Activated gamma-delta T cell treated with anti-CD3 and anti-CD28 coated beads, Interleukin-2, amount 50 U/mL, for 16 hours (primary cell): ENCODE measurements at places on chromosomes 1 and 21.

DNA sequence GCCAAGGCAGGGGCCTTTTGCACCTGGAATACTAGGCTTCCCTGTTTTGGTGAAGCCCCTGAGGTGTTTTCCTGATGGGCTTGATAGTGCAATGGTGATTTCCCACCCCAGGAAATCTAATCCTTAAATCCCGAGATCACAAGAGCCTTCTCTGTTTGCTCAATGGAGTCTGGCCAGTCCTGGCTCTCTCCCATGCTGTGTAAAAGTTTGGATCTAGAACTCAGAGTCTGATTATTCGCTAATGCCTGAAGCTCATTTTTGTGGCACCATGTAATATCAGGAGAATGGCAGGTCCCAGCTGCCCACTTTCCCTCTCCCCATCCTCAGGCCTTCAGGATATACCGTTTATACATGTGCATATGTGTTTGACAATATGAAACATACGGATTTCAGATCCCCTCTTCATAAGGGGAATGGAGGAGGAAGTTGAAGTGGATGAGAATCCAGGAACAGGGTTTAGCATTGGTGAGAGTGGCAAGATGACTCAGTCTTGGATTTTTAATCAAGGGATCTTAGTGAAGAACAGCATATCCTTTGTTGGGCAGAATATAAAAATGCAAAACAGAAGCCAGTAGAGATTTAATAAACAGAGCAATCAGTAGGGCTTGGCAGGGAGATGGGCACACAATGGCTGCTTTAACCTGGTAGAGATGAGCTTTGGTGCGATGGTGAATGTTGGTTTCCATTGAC is 62.1 kb downstream of the CLIC6 start:
- no peak for DNase-seq

DNA sequence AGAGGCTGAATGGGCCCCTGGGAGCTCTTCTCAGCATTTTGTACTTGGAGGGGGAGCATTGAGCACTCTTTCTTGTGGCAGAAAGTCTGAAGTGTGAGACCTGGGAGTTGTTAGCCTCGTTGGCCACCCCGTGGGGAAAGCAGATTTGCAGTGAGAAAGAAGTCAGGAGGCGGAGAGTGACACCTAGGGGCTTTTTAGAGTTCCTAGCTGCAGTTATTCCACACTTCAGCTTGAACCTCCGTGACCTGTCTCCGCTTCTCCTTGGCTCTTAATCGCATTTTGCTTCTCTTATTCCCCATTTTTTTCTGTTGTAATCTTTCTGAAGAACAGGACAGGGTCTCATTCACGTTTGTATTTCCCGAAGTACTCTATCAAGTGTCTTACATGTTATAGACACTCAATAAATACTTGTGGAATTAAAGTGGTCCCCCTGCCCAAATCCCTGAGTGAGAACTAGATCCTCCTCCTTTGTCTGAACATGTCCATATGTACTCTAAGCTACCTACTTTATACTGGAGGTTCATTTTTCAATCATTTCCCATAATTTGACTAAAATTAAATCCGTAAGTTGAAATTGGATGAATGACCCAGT is 14.5 kb upstream of the C1orf141 start:
- peak; percentile 47 for DNase-seq

DNA sequence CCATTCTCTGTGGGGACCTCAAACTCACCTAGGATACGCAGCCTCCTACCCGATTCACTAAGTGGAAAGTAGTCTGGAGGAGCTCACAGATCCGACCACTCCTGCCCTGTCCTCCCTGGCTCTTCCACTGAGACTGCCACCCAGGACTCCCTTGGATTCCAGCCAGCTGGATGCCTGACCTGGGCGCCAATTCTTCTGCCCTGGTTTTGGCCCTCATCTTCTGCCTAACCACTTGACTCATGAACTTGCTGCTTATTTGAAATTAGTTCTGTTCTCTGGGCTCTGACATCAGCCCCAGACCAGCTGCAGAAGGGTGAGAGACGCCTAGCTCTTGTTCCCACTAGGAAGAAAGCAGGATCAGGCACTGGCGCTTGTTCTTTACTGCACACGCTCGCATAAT is 48.9 kb downstream of the SLC35D1 start:
- no peak for DNase-seq

GRCh38 chr1:231731268-231731667 is 104.7 kb downstream of the DISC1 start:
- DNase-seq, result no peak

DNA sequence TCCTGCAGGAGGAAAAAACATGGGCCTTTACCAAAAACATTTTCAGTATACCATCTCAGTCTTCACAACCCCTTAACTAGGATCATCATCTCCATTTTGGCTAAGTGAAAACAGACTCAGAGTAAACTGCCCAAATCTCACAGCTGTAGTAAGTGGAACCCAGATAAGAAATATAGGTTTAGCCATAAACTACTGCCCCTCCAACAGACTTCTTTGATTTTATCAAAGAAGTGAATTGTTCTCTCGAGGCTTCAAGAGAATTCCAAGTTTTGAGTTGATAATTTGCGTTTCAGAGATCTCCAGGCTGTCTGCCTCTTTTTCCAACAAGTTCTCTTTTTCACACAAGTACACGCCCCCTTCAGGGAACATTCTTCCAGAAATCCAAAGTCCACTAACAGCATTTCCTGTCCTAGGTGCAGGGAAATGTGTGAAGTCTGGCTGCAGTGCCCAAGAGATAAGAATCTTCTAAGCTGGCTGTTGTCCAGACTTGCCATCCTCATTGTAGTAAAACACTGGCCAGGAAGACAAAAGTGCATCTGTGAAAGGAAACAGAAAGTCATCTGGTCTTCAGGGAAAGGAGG is 30.8 kb downstream of the RNF19B start:
- no peak for DNase-seq
